ENCODE measurements at places on chromosomes 16 and 17.

- DNase-seq: peak; percentile 83
Measured at GRCh38 chr16:23452572-23453337, at the start of gene COG7. Gene COG7, minus strand, starts transcription at chr16:23453189. Its CDS starts 195 bp downstream, at chr16:23452994.

- DNase-seq: no peak
Measured at GRCh38 chr16:54812229-54812628, 118.4 kb upstream of the IRX5 start.

GRCh38 chr16:14388243-14388642 is 241.8 kb downstream of the PARN start:
- DNase-seq: no peak

DNA sequence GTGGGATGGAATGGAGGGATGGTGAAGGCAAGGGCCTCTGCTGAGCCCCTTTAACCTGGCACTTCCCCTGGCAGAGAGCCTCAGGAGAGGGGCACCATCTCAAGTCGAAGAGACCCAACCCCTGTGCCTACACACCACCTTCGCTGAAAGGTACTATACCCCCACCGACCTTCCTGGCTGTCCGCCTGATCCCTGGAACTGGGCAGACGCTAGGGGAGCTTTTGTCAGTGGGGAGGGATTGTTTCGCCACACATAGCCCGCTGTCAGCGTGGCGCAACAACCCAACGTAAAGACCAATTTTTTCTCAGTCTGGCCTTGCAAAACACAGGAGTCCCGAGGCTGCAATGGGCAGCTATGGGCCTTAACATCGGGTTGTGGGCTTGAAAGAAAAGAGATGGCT is 3.1 kb downstream of the PPP1R1B start:
- DNase-seq: no peak

- DNase-seq: no peak
Measured at GRCh38 chr17:64596439-64596838, 65.7 kb downstream of the SMURF2 start.
